GM13976 (cell line): ENCODE measurements at places on chromosomes 2 and 18.

- DNase-seq: no peak
Observed at GRCh38 chr2:116319001-116319400, 1495.5 kb upstream of the DDX18 start.

DNA sequence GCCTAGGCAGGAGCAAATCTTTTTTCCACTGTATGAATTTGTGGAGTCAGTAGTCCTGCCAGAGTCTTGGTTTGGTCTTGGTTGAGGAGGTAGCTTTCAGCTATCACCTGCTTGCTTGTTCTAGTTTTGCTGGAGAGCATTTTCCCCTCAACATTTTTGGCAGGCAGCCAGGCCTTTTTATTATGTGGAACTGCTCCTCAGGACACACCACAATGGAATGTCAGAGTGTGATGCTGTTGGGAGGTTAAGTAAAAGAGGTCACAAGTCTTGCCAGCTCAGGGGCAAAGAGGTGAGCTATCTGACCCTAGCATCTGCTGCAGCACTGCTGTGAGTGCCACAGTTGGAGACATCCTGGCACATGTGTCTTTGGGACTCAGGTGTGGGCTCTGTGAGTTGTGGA lies 258.0 kb downstream of the CNTNAP5 start:
- no peak for DNase-seq

- DNase-seq: peak; percentile 9
Observed at GRCh38 chr2:187581125-187581896, 27.1 kb upstream of the TFPI start.

DNA sequence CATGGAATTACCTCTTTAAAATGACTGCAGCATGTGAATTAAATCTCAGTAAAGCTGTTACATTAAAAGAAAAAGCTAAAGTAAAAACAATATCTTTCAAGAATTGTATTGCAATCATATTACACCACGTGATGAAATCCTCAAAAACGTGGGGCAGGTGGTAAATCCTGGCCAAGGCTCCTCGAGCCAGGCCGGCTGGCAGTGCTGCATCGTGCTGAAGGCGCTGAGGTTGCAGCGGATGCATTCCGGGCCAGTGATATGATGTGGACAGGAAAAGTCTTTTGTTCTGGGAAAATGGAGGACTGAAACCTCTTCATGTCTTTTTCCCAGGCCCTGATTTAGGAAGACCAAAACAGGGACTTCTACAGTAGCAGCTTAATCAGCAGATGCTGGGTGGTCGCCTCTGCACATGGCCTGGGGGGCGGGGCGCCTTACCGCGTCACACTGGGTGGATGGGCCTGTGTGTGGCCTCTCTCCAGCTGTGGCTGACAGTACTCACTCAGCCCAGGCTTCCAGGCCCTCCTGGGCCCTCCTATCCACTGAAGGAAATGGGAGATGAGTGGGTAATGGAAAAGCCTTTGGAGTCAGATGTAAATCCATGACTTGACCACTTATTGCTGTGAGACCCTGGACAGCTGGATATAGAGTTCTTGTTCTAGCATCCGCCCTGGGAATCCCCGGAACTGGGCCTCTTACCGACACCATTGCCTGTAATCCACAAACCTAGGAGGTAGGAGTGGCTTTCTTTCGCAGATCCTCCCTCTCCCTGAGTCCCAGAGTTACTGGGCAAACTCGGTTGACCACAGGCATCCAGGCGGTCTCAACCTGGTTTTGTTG lies 45.1 kb downstream of the PROC start:
- DNase-seq: no peak

DNA sequence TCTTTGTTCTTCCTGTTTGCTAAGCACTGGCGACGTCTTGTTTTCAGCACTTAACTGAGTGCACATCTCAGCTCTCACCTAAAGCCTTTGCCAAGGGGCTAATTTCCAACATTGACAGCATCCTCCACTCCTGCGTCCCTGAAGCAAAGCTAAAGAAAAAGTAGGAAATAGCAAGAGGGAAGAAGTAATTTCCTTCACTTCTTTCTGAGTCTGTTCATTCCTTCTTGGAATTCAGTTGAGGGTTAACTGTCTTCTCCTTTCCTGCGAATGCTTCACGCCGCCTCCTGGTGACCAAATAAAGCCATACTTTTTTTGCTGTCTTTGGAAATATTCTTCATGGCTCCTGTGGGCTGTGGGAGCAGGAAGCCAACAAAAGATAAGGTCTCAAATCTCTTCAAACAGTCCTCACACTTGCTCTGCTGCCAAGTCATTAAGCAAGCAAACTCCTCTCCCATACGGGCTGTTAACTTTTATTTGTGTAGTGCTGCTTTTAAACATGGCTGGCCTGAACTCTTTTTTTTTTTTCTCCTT lies 100.9 kb downstream of the DPP10 start:
- no peak for DNase-seq

DNA sequence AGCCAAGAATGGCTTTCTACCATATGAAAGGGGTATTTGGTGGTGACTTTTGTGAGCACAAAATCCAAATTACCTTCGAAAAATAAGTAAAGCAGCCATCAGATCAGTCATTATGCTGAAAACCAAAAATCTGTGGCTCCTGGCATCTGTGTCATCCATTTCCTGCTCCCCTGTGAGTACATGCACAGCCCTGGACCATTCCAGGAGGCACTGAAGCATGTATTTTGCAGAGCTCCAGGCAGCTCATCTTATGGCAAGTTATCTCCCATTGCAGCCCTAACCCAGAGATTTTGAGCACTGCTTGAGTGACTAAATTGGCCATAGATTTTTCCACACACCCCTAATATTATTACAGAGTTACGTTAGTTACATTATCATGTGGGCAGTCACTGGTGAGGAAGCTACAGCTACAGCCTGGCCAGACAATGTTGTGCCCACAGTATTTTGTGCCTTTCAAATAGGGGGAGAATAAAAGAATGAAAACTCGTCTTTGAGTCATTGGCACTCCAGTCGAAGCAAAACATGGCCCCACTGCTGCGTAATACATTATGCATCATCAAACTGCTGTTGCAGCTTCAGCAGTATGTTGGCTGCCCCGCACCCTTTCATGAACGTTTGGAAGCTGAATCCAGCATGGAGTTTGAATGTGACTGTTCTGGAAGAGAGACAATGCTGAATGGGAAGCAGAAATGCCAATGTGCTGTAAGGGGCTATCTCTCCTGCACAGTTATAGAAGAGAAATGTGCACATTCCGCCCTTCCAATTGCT lies 702.2 kb downstream of the RNF144A start:
- DNase-seq: no peak

- DNase-seq: no peak
Observed at GRCh38 chr2:164114937-164115336, 379.1 kb upstream of the FIGN start.

GRCh38 chr18:75063615-75064512 lies 145.1 kb downstream of the PTGR3 start:
- no peak for DNase-seq

GRCh38 chr2:29449499-29449898 lies 334.3 kb downstream of the CLIP4 start:
- DNase-seq: no peak

GRCh38 chr2:115084446-115084845 lies 642.0 kb downstream of the DPP10 start:
- DNase-seq: no peak

DNA sequence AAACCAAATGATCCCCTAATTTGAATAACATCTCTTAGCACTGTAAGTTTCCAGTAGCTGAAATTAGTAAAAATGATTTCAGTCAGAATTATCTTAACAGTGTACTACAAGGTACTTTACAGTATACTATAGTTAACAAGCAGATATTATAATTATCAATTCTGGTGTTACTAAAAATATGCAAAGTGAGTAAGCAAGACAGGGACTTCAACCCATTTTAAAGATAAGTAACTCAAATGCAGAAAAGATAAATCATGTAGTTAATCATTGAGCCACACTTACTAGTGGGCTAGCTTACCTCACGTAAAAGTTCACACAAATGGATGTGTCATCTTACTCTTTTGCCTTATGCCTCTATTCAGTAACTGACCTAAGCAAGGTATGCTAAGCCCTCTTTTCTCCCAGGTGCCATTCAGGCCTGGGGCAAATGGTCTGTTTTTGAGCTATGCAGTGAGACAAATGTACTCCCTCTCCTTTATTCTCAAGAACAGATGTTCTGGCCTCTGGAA lies 101.0 kb downstream of the NBAS start:
- no peak for DNase-seq

DNA sequence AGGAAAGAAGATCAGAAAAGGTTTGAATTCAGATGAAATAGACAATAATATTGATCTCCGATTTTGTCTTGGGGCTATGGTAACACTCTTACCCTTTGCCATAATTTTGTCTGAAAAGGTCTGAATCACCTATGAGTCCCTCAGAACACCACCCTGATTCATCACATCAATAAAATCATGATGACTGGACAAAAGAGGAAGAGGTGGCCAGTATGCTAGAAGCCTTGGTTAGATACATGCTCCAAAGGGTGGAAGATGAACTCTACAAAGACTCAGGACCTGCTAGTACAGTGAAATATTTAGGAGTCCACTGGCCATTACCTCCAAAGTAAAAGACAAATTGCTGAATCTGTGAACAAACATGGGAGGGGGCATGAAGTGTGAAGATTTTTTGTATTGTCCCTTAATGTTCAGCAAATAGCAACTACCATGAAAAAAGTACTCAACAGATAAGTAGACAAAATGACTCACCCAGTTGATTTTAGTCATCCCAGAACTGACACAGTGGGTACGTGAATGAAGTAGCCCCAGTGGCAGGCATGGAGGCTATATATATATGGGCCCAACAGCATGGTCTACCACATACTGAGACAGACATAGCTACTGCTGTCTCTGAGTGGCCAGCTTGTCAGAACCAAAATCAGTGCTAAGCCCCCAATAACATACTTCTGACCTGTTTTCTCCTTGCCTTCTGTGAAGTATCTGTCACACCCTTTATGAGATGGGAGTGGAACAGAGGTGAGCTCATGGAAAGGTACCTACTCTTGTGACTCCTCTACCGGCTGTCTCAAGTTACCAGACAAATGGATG lies 36.5 kb upstream of the GLS start:
- DNase-seq: peak; percentile 38

DNA sequence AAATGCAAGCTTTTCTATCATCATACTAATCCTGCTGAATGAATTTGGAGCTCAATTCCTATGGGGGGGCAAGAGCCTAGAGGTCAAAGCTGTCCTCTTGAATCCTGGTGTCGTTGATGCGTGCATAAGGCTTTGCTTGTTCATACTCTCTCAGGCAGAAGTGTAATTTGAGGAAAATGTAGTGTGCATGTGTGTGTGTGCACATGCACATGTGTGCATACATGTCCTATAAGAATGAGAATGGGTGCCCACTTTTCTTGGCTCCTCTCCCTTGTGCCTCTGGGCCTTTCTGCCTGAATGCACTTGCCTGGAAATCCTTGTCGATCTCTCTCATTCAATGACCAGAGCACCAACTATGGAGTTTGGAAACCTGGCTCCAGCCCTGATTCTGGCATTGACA lies 28.5 kb upstream of the C18orf32 start:
- DNase-seq: no peak

DNA sequence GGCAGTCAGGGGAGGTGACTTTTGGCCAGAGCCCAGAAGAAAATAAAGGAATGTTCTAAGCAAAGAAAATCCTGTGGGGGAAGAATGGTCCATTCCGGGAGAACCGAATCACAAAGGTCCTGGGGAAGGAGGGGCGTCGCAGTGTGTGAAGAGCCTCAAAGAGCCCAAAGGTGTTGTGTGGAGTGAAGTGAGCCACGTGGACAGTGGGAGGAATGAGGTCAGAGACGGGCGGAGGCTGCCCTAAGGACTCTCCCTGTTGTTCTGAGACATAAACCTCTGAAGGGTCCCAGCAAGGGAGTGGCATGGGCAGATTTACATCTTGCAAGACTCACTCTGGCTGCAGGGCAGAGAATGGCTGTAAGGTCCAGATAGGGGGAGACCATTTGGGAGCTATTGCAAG lies 91.3 kb upstream of the SEC11C start:
- DNase-seq: no peak

- DNase-seq: no peak
Observed at GRCh38 chr2:170276925-170277629, 99.1 kb downstream of the MYO3B start.

GRCh38 chr2:118146315-118147283 lies 58.3 kb downstream of the INSIG2 start:
- no peak for DNase-seq

GRCh38 chr2:109313343-109313742 lies 184.3 kb downstream of the SH3RF3 start:
- DNase-seq: no peak

- DNase-seq: no peak
Observed at GRCh38 chr2:207136874-207137273, 28.9 kb downstream of the KLF7 start.
